Right renal pelvis (tissue), 4 donors: ENCODE measurements at places on chromosomes 16 and 17. TPM values are rescaled to one million over a fixed set of nuclear protein-coding genes. Genes with fewer than 3 reads are reported as not detected.

- DNase-seq, result no peak
These were observed 41.5 kb upstream of the TEKT3 start for GRCh38 chr17:15382914-15383313.

DNA sequence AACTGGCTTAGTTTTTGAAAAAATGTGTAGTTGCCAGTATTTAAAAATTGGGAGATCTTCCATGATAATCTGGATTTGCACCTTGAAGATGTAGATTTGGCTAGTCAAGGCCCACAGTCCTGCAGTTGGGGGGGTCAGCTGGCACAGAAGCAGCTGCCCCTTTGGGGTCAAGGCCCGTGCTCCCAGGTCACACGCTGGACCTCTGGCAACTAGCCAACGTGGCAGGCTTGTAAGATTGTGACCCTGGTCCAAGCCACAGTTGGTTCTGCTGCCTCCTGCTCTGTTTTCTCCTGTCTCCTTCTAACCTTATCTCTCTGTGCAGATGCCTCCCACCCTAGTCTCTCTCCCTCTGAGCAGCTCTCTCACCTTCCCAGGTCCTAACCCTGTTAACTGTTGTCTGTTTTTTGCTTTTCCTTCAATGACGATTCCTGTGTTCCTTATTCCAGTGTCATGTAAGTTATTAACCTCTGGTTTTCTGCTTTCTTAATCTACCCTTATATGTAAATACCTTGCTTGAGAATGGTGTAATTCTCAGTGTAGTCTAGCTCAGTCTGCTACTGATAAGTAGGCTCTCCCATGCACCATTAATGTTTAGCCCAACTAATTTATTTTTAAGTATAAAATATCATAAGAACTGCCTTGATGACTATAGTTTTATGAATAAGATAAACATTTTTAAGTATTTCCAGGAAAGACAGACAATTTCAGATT, 27.9 kb downstream of the CLEC16A start:
- no peak for DNase-seq

GRCh38 chr16:17474572-17474971, 3.8 kb upstream of the XYLT1 start:
- no peak for DNase-seq

DNA sequence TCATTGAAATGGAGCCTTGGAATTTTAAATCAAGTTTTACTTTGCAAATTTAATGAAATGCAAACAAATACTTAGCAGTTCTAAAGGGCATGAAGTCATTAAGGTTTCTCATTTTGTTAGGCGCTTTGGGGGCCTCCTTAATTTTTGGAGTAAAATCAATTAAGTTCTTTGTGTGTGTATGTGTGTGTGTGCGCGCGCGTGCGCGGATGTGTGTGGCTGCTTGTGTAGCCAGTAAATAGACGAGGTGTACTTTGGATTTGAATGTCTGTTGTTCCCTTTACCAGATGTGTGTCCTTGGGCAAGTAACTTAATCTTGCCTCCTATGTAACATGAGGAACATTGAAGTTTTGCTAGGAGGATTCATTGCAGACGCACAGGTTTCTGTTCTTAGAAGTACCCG, 1051.4 kb upstream of the EEF2KMT start:
- DNase-seq, result no peak

GRCh38 chr16:72198771-72199201, 26.8 kb upstream of the PMFBP1 start:
- DNase-seq, result no peak

GRCh38 chr17:45144199-45145034, 3.9 kb upstream of the HEXIM1 start:
- DNase-seq, result no peak

GRCh38 chr17:48563385-48563838, 14.7 kb downstream of the HOXB4 start:
- no peak for DNase-seq

GRCh38 chr16:30660424-30661261, 2.4 kb downstream of the FBRS start:
- no peak for DNase-seq

- no peak for DNase-seq
These were observed 34.5 kb downstream of the LITAFD start for GRCh38 chr16:8916541-8917225.

DNA sequence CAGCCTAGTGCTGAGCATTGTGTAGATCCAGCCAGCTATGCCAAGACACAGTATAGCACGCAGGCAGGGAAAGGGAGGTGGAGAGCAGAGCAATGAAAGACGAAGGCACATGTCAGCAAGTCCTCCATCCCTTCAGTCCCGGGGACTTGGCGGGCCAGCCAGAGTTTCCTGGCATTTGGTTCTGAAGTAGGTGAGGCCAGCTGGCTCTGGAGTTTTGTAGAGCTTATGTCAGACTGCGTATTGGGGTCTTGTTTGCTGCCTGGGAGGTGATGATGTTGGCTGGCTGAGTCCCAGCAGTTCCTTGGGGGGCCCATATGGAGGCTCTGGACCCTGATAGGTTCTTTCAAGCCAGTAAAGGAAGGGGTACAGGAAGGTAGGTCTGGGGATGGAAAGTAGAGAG, 55.7 kb upstream of the AKTIP start:
- no peak for DNase-seq

DNA sequence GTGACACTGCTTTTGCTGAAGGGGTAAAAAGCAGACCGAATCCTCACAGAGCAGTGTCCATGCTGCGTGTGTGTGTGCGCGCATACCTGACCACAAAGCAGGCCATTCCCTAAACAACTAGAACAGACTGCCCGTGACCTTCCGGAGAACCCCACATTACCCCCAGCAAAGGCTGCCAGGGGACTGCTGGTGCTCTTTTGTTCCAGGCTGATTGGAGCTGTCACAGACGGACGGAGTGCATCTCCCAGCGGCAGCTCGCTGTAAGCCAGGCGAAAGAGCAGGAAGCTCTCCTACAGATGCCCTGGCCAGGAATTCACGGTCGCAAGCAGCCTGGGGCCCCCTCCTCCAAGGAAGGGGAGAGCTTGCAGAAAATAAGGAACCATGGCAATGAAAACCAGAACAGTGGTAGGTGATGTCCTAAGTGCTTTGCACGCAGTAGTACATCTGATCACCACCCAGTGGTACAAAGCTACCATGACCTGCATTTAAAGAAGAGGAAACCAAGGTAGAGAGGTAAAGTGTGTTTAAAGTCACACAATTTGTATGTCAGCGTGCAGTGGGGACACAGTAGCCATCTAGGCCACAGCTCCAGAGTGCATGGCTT, 153.4 kb upstream of the DYNLRB2 start:
- no peak for DNase-seq

DNA sequence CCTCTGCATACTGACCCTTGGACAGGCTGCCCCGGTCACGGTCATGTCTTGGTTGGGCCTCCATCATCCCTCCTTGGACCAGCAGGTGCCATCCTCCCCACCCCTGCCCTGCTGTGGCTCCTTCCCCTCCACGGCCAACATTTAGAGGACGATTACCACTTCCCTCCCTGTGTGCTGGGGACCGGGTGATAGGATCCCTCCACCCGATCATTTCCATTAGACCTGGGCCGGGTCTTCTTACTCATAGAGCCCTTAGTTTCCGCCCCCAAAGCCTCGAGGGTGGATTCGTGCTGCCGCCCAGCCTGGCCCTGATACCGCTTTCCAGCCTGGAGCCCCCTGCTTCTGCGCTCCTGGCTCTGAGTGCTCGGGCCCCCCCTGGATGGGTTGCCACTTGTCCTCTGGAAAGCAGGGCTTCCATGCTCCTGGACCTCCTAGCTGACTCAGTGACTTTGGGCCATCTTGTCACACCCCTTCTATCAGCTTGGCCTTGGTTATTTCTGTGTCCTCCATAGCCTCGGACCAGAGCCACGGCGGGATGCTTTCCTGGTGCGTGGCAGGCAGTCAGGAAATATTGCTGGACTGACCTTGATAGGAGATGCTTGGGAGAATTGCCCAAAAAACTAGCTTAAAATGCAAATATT, 171.4 kb downstream of the SEC14L1 start:
- no peak for DNase-seq

DNA sequence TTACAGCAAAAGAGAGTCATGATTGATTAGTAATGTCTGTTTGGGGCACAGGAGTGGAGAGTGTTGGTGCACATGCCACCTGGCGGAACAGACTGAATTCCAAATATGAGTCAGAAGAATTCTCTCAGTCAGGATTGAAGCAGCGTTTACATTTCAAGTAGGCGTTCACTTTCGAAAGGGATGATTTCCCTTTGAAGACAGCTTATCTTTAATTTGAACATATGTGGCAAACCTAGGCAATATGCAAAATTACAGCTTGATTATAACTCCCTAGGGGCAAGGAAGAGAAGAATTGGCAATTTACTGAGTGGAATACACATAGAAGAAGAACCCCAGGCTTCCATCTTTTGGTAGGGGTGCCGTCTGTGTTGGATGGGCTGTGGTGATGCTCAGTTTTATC, 235.8 kb downstream of the HAPSTR1 start:
- no peak for DNase-seq

- no peak for DNase-seq
These were observed at the start of gene CD300LG for GRCh38 chr17:43846963-43847371. Gene CD300LG (plus strand): TSS chr17:43847176. CDS start chr17:43847217, 41 bp downstream.

DNA sequence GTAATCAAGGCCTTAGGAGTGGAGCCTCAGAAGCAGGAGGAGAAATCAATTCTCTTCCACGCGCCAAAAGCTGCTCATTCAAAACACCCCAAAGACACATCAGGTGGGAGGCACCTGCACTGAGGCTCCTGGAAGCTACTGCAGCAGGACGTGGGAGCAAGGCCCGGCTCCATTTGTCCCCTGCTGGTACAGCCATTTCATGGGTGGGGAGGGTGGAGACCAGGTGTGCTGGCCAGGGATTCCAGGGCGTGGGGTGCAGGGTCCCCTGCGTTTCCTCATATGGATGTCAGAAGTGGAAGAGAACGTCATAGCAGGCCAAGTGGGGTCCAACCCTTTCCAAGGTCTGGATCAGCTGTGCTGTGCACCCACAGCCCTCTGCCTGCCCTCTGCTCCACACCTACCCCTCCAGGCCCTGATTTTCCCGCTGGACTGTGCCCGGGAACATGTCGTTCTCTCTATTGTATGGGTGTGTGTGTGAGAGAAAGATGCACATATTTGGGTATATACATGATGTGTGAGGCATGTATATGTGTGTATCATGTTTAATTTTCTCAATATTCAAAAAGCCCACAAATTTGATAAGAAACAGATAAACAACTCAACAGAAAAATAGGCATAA, 39.2 kb upstream of the CBX4 start:
- no peak for DNase-seq

DNA sequence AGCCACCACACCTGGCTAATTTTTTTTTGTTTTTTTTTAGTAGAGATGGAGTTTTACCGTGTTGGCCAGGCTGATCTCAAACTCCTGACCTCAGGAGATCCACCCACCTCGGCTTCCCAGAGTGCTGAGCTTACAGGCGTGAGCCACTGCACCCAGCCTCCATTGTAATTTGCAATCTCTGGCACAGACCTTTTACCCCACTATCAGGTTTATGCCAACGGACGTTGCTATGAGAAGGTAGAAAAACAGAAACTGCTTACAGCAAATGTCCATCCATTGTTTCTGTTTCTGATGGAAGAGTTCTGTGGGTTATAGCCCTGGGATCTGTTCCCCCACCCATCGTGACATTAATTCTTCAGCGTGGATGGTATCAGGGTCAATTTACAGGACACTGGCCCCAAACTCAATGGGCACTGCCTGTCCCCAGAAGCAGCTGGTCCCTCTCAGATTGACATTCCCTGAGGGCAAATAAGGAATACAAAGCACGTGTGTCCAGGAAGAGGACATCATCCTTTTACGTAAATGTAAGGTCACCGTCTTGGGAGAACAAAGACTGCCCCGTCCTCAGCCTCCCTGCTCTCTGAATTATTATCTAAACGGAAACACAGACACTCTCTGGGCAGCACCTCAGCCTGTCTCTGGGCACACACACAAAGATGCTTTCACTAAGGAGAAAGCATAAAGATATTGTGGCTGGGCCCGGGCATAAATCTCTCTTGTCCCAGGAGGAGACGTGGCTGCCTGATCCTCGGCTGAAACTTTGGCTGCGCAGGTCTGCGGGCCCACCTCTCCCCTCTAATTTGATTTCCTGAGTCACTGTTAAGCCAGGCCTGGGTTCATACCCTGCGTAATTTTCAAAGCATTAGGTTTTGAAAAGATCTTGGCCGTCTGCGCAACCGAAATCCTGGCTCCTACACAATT, 5.2 kb downstream of the KCNG4 start:
- no peak for DNase-seq

GRCh38 chr17:534071-534691, 180.5 kb downstream of the VPS53 start:
- no peak for DNase-seq

GRCh38 chr16:85736921-85737320, 14.0 kb downstream of the C16orf74 start:
- DNase-seq, result no peak

DNA sequence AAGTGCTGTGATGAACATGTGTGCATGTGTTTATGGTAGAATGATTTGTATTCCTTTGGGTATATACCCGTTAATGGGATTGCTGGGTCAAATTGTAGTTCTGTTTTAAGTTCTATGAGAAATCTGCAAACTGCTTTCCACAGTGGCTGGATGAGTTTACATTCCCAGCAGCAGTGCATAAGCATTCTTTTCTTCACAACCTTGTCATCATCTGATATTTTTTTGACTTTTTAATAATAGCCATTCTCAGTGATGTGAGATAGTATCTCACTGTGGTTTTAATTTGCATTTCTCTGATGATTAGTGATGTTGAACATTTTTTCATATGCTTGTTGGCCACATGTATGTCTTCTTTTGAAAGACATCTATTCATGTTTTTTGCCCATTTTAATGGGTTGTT, 18.5 kb downstream of the CCL8 start:
- DNase-seq, result no peak

DNA sequence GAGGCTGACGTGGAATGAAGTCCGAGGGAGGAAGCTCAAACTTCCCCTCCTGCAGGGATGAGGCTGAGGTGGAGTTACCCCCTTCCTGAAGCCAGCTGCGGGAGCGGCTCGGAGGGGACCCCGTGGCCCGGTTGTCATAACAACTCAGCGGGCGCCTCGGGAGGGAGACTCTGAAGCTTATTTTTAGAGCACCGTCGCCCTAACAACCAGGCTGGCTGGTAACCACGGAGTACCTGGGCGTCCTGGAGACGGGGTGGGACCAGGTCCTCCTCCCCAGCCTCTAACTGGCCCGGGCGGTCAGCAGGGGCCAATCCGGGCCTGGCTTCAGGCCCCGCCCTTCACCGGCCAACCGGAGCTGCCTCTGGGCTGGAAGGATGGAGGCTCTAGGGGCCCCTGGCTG, 27.7 kb downstream of the NECAB2 start:
- peak; percentile 54 for DNase-seq

GRCh38 chr17:40795019-40795667, 4.6 kb downstream of the KRT28 start:
- DNase-seq, result no peak

- no peak for DNase-seq
These were observed 58.3 kb downstream of the RBFOX1 start for GRCh38 chr16:7390974-7391373.

- no peak for DNase-seq
These were observed 577.9 kb upstream of the CDH5 start for GRCh38 chr16:65788434-65789140.

- no peak for DNase-seq
These were observed 73.1 kb downstream of the CDH13 start for GRCh38 chr16:82699711-82700495.

- DNase-seq, result no peak
These were observed 7.9 kb downstream of the UBTF start for GRCh38 chr17:44211281-44212265.

GRCh38 chr16:75787440-75787839, 61.1 kb upstream of the CPHXL start:
- no peak for DNase-seq

Gene KLHL36
- polyA plus RNA-seq, result 27.2 TPM

Gene ABCC11
- polyA plus RNA-seq, result 0.24 TPM

Gene KRT13
- polyA plus RNA-seq, result 0.44 TPM

Gene MBTPS1
- 115 TPM for polyA plus RNA-seq

Gene C17orf75
- polyA plus RNA-seq, result 45.3 TPM

Gene CFAP119
- polyA plus RNA-seq, result 7.7 TPM

Gene ZNF598
- polyA plus RNA-seq, result 27.5 TPM

Gene SLC5A2
- 76.3 TPM for polyA plus RNA-seq

Gene KRTAP16-1
- not detected for polyA plus RNA-seq
